Left hindlimb (tissue), 1 donor: ENCODE measurements at places on chromosomes 2 and 18.

- DNase-seq = no peak
Measured at GRCh38 chr18:45066210-45066609, 385.5 kb downstream of the SETBP1 start.

- DNase-seq = no peak
Measured at GRCh38 chr2:187383043-187383800, 64.8 kb downstream of the CALCRL start.

GRCh38 chr2:13542061-13542460, 825.3 kb downstream of the TRIB2 start:
- DNase-seq = no peak

- DNase-seq = no peak
Measured at GRCh38 chr2:224871813-224872212, 155.6 kb upstream of the CCDC195 start.

GRCh38 chr2:215290980-215291599, 20.8 kb upstream of the ATIC start:
- no peak for DNase-seq

DNA sequence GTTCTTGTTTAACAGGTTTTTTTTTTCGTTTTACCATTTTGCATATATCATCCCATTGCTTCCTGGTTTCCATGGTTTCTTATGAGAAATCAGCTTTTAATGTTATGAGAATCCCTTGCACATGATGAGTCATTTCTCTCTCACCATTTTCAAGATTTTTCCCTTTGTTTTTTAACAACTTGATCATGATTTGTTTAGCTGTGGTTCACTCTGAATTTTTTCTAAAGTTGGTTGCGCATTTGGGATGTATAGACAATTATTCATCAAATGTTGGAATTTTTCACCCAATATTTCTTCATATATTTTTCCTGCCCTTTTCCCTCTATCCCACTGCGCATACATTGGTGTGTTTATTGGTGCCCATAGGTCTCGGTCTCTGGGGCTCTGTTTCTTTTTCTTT, 42.4 kb upstream of the BIN1 start:
- DNase-seq = no peak

DNA sequence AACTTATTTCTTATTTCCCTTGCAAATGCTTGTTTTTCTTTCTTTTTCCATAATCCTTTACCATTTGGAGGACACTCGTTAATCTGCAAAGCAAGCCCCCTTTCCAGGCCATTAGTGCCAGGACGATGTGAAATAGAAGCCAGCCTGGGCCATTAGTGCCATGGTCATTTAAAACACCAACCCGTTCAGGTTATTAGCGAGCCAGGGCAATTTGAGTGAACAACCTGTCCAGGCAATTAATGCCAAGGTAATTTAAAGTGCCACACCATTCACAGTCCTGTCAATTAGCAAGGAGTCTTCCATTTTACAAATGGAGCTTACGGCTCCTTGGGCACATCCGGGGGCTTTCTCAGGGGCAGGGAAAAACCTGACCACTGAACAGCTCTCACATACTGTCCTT, 370.6 kb downstream of the HRH4 start:
- DNase-seq = no peak

DNA sequence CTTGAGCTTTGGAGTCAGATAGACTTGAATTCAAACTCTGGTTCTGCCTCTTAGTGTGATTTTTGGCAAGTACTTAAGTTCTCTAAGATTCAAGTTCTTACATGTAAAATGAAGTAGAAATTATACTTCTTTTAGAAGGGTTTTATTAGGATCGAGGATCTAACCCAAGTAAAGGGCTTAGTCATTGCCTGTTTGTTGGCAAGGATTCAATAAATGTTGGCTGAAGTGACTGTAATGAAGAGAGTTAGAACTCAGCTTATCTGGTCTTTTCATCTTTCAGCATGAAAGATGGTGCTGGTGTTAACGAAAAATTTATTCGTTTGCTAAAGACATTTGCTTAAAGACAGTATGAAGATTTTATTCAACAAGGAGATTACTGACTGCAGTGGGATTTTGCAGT, 315.9 kb upstream of the THUMPD2 start:
- DNase-seq = no peak

GRCh38 chr2:195057001-195057400, 600.0 kb upstream of the SLC39A10 start:
- no peak for DNase-seq

GRCh38 chr18:58321986-58322385, 278.0 kb downstream of the NEDD4L start:
- peak; percentile 81 for DNase-seq

- no peak for DNase-seq
Measured at GRCh38 chr18:28342231-28342630, 165.3 kb upstream of the CDH2 start.

DNA sequence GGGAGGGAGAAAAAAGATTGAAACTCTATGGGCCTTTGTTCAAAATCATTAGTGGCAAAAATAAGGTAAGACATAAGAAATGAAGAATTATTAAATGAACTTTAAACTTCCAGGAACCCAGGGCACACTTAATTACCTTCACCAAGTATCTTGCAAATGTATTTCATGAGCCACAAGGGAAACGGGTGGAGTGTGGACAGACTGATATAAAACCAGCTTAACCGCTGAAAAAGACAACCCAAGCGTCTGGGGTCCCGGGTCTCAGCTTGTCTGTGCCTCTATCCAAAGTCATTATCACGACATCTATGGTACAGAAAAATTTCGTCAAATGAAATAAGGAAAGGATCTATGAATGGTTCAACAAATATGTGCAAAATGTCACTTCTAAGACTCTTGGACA, 13.9 kb upstream of the MBOAT2 start:
- no peak for DNase-seq

GRCh38 chr18:45156946-45157345, 458.3 kb upstream of the SLC14A2 start:
- no peak for DNase-seq

- DNase-seq = no peak
Measured at GRCh38 chr2:65017335-65017734, 28.1 kb downstream of the SLC1A4 start.

- no peak for DNase-seq
Measured at GRCh38 chr2:157620956-157621355, 7.7 kb downstream of the ACVR1C start.

DNA sequence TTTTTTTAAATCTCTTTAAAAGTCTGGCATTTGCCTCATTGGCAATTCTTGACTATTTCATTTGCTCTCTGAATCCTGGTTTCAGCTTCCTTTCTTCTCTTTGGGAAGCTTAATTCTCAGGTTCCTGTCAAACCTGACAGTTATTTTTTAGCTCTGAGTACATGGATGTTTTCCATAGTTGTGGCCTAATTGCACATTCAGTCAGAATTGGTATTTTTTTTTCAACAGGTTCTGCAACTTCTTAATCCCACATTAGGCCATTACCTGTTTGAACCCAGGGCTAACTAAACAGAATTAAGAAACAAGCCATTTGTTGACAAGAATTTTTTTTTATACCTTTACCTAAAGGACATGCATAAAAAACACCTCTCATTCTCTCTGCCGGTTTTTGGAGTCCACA, 338.8 kb downstream of the SETBP1 start:
- no peak for DNase-seq

DNA sequence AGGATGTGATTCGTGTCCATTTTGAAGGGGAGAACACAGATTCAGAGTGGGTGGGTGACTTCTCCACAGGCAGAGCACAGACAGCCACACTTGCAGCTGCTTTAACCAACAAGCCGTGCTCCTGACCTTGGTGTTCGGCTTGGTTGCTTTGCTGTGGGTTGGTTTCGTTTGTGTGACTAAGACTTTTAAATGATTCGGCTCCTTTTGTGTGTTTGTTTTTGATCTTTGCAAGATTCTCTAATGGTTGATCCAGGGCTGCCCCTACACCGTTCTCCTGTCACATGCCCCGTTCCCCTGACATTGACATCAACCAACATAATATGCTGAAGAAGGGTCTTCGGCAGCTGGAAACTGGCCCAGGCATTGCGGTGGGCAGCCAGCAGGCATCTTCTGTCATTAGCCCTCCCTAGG, 95.9 kb upstream of the MBOAT2 start:
- DNase-seq = no peak

DNA sequence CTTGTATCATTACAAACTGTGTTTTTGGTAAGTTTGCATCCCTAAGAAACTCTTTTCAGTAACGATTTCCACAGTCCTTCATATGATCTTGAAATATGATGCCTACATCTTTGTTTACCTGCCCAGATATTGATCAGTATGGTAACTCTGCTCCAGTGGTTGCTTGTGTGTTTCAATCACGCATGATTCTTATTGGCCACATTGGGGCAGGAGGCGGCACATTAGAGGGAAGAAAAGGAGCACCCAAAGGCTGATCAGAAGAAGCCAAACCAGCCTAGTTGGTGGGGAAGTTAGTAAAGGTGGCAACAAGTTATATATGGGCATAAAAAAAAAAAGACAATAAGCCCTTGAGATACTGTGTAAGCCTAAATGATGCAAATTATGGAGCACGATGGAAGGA, 158.9 kb downstream of the RHBDD1 start:
- no peak for DNase-seq

DNA sequence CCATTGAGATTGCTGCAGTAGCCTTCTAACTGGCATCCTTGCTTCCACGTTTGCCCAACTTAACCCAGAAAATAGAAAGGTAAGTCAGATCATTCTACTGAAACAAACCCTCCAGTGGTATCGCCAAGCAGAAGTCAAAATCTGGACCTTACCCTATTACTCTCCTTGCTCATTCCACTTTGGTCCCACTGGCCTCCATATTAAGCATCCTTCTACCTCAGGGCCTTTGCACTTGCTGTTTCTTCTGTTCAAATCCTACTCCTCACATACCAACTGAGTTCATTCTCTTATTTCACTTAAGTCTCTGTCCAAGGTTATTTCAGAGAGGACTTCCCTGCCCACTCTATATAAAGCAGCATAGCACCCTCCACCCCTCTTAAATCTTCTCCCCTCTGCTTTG, 84.5 kb downstream of the SPRED2 start:
- no peak for DNase-seq

DNA sequence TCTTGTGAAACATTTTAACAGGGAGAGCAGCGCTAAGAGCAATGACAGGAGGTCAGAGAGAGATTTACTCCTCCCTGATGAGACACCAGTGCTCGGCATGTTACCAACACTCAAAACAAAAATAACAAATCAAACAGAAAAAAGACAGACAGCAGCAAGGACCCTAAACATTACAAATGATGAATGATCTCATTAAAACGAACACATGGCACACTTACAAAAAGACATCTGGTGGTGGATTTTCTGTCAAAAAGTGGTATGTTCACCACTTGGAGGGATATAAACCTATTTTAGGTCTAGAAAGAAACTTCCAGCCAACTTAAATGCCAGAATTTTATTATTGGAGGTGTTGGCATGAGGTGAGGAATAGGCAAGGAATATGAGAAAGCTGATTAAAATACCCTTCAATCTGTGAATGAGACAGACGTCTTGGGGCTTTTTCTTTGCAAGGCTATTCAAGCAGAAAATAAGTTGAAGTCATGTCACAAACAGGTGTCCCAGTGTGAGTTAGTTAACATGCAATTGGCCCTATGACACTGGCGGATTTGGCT, 112.8 kb downstream of the PRELID3A start:
- no peak for DNase-seq

DNA sequence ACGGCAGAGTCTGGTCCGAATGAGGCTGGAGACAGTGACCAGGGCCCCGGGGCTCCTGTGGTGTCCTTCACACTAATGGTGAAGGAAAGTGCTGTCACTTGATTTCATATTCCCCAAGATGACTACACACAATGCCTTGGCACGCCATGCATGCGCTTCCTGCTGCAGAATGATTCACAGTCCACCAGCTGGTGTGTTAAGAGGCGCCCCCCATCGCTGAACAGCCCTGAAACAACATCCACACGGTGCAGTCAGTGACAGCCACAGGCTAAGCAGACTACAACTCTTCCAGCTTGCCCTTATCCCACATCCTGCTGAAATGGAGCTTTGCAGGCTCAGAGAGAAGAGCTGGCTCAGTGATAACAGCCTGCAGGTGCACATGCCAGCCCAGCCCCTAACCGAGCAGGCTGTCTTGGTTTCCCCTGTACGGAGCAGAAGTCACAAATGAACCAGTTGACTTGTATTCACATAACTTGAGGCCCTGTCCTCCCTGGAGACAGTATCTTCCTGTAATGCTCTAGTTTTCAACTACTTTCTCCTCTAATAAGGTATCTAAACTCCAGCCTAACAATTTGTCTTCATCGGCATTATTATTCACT, 24.3 kb upstream of the CDH20 start:
- no peak for DNase-seq

- DNase-seq = no peak
Measured at GRCh38 chr2:200129721-200130462, 174.5 kb downstream of the MAIP1 start.

DNA sequence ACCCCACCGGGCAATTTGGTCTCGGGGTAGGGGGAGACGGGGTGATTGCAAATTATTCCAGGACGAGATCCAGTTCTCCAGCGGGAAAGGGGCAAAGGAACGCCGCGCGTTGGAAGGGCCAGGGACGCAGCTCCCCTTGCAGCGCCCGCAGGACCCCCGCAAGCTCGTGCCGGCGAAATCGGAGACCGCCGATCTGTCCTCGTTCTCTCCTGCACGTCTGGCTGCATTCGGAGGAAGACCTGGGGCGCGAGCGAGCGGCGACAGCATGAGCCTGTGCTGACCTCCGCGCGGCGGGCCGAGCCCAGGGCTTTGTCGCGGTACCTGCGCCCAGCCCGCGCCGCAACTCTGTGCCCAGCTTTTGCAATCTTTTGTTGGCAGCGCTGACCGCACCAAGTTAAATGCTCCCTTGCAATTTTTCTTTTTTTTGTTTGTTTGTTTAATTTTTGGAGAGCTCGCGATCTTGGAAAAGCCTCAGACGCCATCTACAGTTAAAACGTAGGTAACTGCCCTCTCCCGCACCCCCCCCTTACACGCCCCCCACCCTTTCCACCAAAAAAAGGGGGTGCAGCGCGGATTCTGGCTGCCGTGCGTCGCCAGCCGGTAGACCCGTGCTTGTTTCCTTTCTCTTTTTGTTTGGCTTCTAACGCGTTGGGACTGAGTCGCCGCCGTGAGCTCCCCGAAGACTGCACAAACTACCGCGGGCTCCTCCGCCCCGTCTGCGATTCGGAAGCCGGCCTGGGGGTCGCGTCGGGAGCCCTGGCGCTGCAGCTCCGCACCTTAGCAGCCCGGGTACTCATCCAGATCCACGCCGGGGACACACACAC, 667 bp downstream of the TRIB2 start:
- DNase-seq = peak; percentile 78
